ENCODE measurements at places on chromosomes 16 and 17. TPM values are rescaled to one million over a fixed set of nuclear protein-coding genes. Genes with fewer than 3 reads are reported as not detected.

DNA sequence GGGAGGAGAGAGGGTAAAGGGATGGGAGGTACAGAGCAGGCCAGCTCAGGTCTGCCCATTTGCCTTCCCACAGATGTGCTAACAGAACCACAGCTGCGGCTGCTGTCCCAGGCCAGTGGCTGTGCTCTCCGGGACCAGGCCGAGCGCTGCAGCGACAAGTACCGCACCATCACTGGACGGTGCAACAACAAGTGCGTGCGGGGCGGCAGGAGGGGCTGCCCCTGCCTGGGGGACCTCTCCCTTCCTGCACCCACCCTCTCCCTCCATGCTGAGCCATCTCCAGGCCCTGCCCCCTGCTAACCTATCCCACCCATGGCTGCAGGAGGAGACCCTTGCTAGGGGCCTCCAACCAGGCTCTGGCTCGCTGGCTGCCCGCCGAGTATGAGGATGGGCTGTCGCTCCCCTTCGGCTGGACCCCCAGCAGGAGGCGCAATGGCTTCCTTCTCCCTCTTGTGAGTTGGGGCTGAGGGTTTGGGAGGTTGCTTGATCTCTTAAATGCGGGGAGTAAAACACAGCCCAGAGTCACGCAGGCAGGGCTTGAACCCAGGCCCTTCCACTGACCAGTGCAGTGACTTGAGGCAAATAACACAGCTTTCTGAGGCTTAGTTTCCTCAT is 1.2 kb downstream of the EPX start:
- DNase-seq = no peak

CKLF gene
- 42.2 TPM for polyA plus RNA-seq

MT1A gene
- not detected for polyA plus RNA-seq

GRCh38 chr17:38604479-38605403 is 1.0 kb downstream of the SRCIN1 start:
- DNase-seq = no peak

PRAC2 gene
- polyA plus RNA-seq = not detected

RAP1GAP2 gene
- 25.1 TPM for polyA plus RNA-seq

DNA sequence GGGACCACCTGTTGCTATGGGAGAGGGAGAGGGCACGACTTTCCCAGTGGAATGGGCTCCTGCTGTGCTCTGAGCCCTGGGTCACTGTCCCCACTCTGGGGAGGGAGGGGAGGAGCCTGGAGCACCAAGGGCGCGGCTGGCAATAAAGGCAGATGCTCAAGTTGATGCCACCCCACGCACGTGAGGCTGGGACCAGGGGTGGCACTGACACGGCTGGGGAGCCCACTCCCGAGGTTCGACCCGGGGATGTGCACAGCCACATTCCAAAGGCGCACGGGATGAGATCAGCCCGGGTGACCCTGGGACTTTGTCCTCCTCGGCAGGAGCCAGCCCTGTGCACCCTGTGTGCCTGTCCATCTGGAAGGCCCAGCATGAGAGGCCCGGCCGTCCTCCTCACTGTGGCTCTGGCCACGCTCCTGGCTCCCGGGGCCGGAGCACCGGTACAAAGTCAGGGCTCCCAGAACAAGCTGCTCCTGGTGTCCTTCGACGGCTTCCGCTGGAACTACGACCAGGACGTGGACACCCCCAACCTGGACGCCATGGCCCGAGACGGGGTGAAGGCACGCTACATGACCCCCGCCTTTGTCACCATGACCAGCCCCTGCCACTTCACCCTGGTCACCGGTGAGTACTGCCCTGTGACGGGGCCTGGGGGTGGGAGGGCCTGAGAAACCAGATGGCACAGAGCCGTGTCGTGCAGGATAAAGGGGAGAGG is at the start of gene ENPP7:
TSS of gene ENPP7 (plus strand) at position 175 of the 715 bp plus-strand sequence. CDS start at position 372, 197 bp downstream.
- no peak for DNase-seq

- DNase-seq = no peak
Measured at GRCh38 chr16:1762196-1762878, 9.0 kb downstream of the NME3 start.

B4GALNT2 gene
- 0.40 TPM for polyA plus RNA-seq

- no peak for DNase-seq
Measured at GRCh38 chr17:9951803-9952202, 46.7 kb upstream of the RCVRN start.

All from renal cortex interstitium (tissue), 15 donors.